ENCODE measurements at places on chromosomes 3 and 15.

DNA sequence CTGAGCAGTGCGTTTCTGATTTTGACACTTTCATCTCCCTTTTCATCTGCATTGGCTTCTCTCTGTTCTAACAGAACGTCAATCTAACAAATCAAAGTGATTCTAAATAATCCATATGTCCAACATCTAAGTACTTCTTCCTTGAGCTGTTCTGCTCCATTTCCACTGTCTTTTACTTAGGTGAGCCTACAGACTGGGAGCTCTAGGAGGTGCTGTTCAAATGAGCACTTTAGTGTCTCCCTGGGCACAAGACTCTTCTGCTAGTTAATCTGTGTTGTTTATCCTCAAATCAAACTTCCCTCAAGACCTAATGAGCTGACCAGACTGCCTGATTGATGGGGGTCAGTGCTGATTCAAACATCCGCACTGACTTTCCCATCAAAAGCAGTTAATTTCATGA is 408.1 kb downstream of the WDR72 start:
- DNase-seq: no peak

GRCh38 chr15:32840507-32841245 is 122.9 kb downstream of the GREM1 start:
- DNase-seq: no peak

- no peak for DNase-seq
Measured at GRCh38 chr3:192943393-192943792, 25.7 kb upstream of the MB21D2 start.

DNA sequence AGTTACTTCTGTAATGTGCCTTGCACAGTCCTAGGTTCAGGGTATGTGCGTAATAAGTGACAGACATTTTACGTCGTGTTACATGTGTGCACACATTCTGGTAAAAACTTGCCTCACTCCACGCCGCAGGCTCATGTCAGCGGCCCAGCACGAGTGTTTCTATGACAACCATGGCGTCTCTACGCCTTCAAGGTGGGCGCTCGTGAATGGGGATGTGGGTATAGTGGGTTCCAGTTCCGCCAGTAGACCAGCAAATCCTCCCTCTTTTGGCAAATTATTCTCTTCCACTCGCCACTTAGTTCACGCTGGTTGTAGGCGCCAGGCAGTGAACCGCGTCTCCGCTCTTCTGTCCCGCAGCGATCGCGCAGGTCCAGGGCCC is 40.3 kb downstream of the CHST14 start:
- no peak for DNase-seq

GRCh38 chr15:32674681-32675080 is 33.2 kb downstream of the SCG5 start:
- DNase-seq: no peak

- DNase-seq: no peak
Measured at GRCh38 chr3:57031631-57032541, 28.6 kb upstream of the SPATA12 start.

GRCh38 chr3:170564664-170565063 is 21.2 kb downstream of the SLC7A14 start:
- no peak for DNase-seq

Data from WERI-Rb-1 (cell line).